Cerebellar nuclear complex (tissue), 1 donor: ENCODE measurements at places on chromosomes 3 and 15.
A peak's percentile ranks its signal among the peaks of the same experiment; 100 is the strongest.

DNA sequence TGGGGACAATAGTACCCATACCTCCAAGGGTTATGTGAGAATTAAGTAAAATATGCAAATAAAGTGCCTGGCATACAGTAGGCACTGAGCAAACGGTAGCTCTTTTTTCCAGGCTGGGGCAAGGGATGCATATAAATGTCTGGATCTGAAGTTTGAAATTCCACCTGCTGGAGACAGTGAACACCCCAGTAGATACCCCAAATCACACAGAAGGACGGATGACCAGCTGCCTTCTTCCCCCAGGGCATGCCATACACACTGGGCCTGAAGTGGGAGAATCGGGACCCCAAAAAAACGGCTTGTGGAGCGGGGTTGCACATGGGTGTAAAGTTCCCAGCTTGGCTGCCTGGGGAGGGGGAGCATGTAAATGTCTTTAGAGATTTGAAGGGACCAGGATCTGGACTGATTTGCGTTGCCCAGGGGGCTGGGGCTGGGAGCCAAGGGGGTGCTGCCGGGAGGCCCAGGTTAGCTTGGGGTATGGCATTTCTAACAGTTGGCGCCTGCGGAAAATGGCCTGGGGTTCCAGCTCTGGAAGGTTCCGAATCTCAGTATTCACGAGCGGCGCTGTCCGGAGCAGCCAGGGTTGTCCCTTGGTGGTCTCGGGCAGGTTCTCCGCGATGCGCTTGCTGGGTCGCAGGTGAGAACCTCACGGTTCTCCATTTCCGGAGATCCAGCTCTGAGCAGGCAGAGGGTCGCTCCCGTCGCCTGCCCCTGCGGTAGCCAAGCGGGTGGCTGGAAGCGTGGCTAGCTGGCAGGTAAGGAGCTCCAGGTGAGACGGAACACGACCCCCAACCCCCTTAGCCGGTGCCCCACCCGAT, 42.6 kb upstream of the POLG start:
- no peak for DNase-seq

DNA sequence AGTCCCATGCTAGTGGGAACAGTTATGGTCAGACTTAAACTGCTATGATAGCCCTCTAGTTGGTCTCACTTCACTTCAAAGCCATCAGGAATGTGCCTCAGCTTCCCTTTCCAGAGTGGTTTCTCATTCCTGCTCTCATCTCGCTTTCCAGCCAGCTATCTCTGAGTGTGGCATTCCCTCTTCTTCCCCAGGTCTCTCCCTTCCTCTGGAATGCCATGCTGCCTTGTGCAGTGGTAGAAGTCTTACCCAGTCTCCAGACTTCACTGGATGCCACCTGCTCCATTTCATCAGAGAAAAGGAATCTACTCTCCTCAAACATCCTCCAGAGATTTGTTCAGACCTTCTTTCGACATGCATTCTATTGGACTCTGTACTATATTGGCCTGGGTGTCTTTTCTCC, 83.0 kb downstream of the AGBL1 start:
- DNase-seq = no peak

GRCh38 chr3:6172871-6173642, 687.9 kb upstream of the GRM7 start:
- no peak for DNase-seq

DNA sequence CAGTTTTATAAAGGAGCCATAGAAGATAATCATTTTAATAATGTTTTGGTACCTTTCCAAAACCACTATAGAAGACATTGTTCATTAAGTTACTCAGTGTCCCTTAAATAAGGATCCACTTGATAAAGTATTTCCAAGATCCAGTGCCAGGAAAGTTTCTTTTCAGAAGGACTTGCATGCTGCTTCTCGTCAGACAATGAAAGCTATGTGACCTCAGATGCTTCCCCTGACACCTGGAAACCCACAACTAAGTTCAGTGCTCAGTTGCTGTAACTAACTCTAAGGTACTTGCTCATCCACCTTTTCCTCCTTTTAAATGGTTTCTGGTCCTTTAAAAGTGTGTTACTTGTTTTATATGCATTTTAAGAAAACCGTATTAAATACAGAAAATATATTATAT, 7.3 kb downstream of the SSR3 start:
- DNase-seq = no peak

- DNase-seq = no peak
Observed at GRCh38 chr15:63601704-63602185, 4.6 kb downstream of the FBXL22 start.

DNA sequence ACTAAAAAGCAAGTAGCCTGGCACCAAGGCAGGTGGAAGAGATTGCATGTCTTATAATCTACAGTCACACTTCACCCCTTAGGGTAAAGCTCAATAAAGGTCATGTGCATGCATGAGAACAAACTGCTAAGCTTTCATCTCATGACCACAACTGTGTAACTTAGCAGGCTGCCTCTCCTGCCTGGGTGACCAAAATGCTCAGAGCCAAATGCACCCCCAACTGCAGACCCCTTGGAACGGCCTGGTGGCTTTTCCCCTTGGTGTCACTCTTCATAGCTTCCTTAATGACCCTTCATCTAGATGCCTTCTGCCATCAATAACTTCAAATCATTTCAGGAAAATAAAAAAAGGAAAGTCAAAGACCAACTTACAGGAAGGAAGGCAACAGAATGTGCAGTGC, 88.1 kb downstream of the ADAMTS17 start:
- no peak for DNase-seq

DNA sequence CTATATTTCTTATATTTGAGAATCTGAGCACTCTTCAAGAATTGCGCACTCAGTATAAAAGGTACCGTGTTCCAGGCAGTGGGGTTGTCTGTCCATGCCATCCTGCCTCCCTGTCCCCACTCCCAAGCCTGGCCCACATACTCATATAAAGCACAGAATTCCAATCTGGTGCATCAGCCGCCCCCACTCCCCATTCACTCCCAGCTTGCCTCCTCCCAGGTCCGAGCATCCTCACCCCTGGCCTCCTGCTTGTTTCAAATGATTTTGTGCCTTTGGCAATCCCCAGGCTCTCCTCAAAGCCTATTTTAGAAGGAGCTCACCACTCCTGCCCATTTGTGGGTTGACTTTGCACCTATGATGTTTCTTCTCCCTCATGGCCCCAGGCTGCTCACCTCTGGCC, 22.2 kb upstream of the IGF1R start:
- no peak for DNase-seq

GRCh38 chr3:4060064-4060463, 243.1 kb upstream of the SETMAR start:
- no peak for DNase-seq

- DNase-seq = no peak
Observed at GRCh38 chr3:41521010-41521655, 321.8 kb downstream of the CTNNB1 start.

DNA sequence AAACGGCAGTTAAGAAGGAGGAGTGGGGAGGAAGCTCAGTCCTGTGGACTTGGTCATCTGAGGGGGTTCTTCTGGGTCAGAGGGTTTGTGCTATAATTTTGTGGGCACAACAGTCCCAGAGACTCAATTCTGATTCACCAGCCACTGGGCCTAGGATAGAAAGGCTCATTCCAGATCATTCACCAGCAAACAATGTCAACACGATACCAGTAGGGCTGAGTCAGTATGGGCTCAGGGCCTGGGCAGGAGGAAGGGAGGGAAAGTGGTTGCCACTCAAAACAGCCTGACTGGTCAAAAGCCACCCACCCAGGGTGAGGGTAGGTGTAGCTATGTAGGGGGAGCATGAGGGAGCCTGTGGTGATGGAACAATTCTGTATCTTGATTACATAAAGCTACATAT, 86.9 kb upstream of the MEX3B start:
- DNase-seq = no peak

DNA sequence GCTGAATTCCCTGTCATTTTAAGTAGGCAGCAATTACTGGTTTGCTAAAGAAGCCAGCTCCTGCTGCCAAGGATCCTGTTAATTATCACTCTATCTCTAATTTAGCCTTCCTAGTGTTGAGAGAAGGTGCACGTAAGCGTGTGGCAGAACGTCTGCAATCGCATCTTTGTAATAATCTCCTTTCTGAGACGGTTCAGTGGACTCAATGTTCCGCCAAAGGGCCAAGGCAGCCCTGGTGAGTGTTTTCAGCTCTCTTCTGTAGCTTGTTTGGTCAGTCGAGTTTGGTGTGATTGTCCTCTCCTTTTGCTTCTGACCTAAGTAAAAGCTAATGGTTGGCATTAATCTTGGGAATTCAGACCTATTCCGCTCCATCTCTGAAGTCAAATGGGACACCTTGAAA, 24.2 kb downstream of the MITF start:
- DNase-seq = no peak

GRCh38 chr15:49023354-49023753, 22.9 kb downstream of the SECISBP2L start:
- DNase-seq = no peak

DNA sequence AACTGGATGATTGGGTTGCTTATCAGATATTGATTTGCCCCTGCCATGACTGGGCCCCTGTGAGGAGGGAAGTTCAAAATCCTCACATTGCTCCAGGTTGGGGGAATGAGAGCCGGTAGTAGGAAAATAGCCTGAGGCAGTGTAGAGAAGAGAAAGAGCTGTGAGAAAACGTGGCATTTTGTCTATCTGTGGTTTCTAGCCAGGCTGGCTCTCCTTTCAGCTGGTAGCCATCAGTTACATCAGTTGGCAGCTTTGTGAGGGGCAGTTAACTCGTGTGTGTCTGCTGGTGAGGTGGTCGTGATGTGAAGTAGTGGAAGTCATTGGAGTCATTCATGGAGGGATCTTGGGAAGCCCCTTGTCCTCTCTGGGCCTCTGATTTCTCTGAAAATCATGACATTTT, 5.2 kb downstream of the ESYT3 start:
- DNase-seq = no peak

GRCh38 chr3:7682822-7683229, 818.8 kb upstream of the LMCD1 start:
- DNase-seq = no peak

- no peak for DNase-seq
Observed at GRCh38 chr3:45106874-45107273, 39.3 kb downstream of the CDCP1 start.

- DNase-seq = no peak
Observed at GRCh38 chr3:59935025-59935424, 885.2 kb upstream of the CFAP20DC start.

GRCh38 chr3:85360742-85361387, 402.1 kb downstream of the CADM2 start:
- DNase-seq = peak; percentile 56

- no peak for DNase-seq
Observed at GRCh38 chr15:31316135-31316795, 10.4 kb upstream of the KLF13 start.

DNA sequence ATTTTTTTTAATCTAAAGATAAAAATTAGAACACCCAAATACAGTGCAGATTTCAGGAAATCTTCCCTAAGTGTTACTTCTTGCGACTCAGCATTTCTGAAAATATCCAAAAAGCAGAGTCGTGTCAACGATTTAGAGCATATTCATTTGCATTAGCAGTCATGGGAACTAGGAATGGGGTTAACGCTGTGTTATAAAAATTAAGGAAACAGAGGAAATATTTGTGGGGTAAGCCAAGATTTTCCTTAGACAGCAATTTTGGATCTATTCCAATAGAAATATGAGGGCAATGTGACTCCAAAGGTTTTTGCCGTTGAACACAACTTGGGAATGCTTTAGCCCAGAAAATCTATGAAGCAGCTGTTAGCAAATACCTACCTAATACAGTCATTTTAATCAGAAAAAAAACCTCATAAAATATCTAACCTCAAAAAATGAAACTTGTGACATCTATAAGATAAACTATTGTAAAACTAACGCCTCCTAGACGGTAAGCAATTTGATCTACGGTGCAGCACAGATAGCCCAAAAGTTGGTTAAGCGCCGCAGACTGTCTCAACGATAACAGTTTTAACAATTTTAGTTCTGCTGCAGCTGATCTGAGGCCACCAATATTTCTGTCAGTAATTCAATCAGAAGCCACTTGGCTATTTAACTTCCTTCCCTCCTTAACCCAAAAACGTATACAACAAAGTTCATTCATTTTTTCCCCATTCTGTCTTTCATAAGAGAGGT, 5.8 kb upstream of the ATP11B start:
- DNase-seq = no peak

DNA sequence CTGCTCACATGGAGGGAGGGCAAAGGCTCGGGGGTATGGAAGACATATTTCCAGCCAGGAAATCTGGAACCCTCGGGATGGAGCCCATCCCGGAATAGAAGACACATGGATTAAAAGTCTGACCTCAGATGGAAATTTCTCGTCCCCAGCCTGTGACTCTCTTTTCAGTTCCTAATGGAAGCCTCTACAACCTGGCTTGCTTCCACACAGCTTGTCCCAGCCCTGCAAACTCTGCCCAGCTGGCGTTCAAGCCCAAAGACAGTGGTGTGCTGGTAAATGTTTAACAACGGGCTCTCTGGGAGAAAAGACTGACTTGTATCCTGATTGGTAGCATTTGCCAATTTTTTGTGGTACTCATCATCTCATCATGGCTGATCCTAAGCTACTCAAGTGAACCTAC, 35.6 kb upstream of the TLE3 start:
- DNase-seq = no peak

- no peak for DNase-seq
Observed at GRCh38 chr3:124469555-124469954, 260.7 kb upstream of the UMPS start.

DNA sequence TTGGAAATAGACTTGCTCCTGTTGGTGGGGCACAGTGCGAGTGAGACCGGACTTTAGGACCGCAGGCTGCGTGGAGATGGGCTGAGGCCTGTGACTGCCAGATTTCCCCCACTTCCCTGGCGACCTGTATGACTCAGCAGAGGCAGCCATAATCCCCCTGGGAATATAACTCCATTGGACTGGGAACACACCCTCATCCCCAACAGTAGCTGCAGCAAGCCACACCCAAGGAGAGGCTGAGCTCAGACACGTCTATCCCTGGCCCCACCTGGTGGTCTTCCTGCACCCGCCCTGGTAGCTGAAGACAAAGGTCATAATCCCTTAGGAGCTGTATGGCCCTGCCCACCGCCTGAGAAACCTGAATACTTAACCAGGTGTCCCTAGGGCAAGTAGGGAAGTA, 42.6 kb downstream of the DZIP1L start:
- no peak for DNase-seq

- DNase-seq = no peak
Observed at GRCh38 chr15:68578980-68579935, at the start of gene CORO2B. Gene CORO2B, plus strand, starts transcription at chr15:68578993. Its CDS starts 270 bp downstream, at chr15:68579263.

GRCh38 chr3:23985747-23986544, 40.9 kb downstream of the NR1D2 start:
- DNase-seq = no peak

DNA sequence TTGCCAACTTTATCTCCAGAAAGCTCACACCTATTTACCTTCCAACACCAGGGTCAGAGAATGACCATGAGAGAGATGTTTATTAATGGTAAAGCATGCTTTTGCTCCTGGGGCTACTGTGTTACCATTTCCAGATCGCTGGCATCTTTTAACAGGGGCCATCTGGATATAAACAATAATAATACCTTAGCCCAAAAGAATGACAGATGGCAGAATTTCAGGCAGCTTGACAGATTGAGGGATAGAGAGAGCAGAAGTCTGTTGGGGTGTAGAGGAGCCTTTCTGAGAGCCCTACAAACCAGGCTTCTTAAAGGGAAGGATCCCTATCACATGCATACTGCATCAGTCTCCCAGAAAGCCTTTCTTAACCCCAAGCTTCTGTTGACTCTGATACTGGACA, 17.7 kb downstream of the RBP1 start:
- no peak for DNase-seq

GRCh38 chr15:35925275-35926006, 379.5 kb upstream of the DPH6 start:
- DNase-seq = no peak

GRCh38 chr15:59313641-59314332, 58.9 kb downstream of the MYO1E start:
- no peak for DNase-seq

- no peak for DNase-seq
Observed at GRCh38 chr15:27491666-27492621, 521.0 kb downstream of the GABRG3 start.
